Activated effector memory CD4-positive, alpha-beta T cell treated with Interleukin-2 at 50 U/mL for 16 hours (primary cell): ENCODE measurements at places on chromosomes 11 and 22.

DNA sequence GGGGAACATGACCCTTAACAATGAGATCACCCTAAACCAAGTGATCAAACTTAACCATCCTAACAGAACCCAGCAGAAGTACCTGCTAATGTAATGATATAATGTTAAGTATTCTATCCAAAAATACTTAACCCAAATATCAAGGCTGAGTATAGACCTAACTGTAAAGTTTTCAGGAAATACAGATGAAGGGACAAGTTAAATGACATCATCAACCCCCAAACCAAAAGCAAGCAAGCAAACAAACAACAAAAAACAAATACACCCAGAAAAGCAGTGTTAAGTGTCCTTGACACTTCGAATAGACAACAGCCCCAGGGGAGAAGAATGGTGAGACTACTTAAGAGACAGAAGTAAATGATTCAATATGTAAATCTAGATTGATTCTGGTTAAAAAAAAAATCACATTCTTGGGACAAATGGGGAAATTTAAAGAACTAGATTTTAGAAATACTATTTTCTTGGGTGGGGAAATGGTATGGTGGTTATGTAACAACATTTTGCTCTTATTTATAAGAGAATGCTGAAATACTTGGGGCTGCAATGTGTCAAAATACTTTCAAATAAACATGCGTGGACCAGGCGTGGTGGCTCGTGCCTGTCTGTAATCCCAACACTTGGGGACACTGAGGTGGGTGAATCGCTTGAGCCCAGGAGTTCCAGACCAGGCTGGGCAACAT is 2.5 kb downstream of the CSTF3 start:
- DNase-seq: no peak

DNA sequence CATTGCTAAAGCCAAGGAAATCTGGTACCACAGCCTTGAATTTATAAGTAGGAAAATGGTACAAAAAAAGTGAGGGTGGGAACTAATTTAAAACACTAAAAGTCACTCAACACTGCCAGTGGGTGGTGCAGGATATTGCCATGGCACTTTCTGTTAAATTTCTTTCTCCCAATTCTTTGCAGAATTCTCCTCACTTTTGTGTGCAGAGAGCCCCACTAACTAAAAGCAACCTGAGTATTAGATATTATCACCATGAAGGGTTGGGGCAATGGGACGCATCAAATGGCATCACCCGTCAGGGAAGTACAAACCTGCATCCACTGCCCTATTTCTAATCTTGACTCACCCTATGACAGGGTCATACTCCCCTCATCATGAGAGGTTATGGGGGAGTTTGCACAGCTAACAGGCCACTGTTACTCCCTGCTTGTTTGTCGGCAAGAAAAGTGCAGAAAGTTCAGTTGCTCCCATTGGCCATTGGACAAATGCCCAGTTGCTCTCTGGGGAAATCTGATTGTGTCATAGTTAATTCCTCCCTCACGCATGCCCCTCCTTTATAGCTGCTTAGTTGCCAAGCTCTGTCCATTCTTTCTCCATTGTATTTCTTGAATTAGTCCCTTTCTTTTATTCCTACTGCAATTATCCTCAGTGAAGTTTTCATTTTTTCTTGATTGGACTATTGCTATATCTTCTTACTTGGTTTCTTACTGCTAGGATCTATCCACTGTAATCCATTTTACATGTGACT is 93.8 kb upstream of the BLID start:
- no peak for DNase-seq

DNA sequence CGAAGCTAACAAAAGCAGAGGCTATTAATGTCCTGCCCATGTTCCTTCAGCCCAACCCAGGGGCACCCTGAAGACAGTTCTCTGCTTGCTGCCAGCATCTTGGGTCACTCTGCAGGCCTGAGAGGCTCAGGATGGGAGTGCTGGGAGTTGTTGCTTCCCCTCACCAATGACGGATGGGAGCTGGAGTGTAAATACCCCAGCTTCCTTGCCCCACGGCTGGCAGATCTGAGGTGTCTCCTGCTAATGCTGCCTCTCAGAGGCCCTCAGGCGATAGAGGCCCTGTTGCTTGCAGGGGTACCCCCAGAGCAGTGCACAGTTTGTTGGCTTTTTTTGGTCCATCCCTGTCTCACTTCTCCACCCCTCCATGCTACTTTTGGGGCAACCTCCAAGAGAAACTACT is 32.9 kb downstream of the IFT27 start:
- no peak for DNase-seq

DNA sequence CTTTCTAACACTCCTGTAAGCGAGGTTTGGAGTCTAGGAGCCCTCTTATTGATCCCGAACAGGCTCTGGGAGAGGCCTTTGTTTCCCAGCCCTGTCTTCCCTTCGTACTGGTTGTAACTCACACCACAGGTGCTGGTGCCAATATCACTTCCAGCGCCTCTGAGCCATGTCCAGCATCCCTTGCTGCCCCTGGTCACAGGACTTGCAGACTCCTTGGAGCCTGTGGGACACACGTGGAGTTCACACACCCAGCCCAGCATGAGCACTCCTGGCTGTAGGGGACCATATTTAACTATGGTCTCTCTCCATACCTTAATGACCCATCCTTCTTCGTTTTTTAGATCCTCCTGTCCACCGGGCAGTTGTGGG is 2.2 kb downstream of the ZBTB16 start:
- DNase-seq: no peak

DNA sequence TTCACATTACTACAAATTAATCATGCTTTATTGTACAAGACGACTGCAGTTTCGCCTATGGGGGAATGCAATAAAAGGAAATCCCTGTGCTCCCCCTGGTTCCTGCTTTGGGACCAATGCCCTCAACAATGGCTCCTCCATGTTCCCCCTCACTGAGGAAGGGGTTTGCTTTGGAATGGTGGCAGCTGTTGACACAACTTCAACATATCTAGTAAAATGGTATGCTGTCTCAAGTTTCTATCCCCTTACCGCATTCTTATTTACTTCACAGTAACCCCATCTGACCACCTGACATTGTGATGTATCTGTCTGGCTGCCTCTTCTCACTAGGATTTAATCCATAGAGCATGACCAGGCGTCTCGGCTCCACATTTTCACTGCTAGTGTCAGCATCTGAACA is 48.8 kb downstream of the PIWIL3 start:
- no peak for DNase-seq

DNA sequence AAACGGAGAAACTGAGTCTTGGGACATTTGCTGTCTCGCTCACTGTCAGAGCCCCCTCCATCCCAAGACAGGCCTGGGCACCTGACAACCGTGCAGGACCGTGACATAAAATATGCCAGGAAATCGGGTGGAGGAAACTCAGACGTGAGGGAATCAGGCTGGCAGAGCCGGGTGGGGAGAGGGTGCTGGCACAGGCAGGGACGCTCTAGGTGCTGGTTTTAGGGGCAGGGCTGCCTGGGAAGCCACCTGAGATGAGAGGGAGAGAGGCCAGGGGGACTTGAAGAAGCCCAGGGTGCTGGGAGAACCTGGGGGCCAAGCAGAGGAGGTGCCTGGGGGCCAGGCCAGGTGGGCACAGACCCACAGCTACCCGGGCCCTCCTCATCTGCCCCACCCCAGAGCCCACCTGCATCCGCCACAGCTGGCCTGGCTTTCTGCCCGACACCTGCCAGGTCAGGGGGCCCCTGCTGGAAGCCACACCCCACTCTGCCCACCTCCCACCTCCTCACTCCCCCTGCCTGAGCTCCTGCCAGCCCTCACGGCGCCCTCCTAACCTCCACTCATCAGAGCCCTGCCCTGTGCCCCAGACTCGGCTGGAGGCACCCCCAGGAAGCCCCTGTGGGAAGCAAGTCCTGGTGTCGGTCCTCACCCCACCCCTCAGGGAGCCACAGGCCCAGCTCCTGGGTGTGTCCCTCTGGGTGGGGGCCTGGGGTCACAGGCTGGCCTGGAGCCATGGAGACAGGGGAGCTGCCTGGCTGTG is 27.3 kb upstream of the MUC5AC start:
- DNase-seq: no peak

GRCh38 chr11:93166862-93167261 is 30.9 kb downstream of the SLC36A4 start:
- DNase-seq: no peak

- no peak for DNase-seq
These were observed 728.8 kb downstream of the NELL1 start for GRCh38 chr11:21398195-21398594.

DNA sequence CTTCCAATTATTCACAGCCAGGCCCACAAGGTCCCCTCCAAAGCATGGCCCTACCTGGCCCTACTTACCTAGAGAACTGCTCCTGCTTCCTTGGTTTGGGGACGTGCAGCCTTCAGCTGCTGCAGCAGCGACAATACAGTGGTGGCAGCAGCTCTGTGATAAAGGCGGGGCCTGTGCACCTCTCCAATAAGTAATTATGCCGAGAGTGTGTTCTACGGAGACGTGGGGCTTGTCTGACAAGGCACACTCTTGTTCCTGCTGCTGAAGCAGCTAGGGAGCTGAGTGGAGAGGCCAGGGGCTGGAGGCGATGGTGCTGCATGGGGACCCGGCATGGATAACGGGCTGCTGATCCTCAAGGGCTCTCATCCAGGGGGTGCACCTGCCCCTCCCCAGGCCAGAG is 98.0 kb upstream of the THY1 start:
- no peak for DNase-seq

DNA sequence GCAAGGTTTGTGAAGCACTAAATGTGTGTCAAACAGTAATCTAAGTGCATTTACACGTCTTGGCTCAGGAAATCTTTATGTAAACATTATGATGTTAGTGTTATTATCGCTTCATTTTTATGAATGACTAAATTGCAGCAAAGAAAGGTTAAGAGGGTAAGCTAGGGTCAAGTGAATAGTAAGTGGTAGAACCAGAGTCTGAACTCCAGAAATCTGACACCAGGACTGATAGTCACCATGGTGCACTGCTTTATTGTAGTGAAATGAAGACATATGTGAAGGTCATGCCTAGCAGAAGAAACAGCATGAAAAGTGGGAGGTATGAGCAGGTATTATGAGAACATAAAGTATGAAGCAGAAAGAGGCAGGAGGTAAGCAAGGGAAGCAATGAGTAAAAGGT is 368.7 kb upstream of the TENM4 start:
- DNase-seq: no peak

DNA sequence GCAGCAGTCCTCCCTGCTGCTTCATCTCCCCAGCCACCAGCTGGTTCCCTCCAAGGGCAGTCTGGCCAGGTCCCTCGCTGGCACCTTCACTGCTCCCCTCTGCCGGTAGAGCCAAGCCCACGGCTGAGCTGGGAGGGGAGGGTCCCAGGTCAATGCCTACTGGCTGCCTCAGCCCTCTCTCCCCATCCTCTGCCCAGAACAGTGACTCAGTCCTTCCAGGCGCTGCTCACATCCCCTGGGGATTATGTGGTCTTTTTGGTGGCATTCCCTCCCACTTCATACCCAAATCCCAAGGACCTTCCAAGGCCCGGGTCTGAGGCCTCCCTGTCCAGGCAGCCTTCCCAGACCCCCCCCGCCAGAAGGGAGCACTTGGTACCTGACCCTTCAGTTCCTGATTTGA is 44.9 kb downstream of the WNT7B start:
- DNase-seq: no peak

GRCh38 chr11:26843539-26843938 is 121.7 kb upstream of the SLC5A12 start:
- DNase-seq: no peak

GRCh38 chr11:119700030-119700429 is 29.0 kb downstream of the NECTIN1 start:
- no peak for DNase-seq

DNA sequence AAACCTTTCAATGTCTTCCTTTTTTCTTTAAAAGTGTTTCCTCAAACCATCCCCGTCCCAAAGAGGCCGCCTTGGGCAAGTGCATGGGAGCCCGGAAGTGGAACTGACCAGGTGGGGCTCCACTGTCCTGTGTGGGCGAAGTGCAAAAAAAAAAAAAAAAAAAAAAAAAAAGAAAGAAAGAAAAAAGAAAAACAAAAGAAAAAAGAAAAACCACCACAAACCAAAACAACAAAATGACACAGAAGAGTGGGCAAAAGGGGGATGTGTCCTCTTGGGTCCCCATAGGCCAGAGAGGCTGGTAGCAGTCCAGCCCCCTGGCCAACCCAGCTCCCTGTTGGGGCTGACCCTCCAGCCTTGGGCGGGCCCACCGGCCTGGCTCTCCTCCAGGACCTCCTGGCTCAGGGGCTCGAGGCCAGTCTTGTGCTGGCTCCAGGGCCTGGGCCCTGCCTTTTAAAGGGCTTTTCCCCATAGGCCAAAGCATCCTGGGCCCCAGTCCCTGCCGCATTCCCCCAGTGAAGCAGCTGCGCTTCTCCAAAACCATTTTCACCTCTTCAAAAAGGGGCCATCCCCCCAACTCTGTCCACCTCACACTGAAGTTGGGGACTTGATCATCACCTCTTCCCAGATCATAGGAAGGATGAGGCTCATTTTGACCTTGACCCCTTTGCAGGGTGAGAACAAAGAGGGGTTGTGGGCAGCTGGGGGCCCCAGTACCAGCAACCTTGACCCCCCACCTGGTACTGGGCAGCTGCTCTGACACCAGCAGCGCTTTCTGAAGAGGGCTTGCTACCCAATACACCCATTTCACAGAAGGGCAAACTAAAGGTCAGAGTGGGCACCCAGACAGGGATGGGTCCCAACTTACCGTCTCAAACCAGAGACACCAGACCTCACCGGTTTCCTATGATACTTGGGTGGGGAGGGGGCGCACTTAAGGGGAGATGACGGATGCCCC is 9.4 kb downstream of the CBX6 start:
- DNase-seq: no peak

GRCh38 chr22:42174062-42174461 is 43.5 kb upstream of the CYP2D6 start:
- no peak for DNase-seq

GRCh38 chr22:35539910-35540594 is 579 bp upstream of the RASD2 start:
- peak; percentile 40 for DNase-seq

DNA sequence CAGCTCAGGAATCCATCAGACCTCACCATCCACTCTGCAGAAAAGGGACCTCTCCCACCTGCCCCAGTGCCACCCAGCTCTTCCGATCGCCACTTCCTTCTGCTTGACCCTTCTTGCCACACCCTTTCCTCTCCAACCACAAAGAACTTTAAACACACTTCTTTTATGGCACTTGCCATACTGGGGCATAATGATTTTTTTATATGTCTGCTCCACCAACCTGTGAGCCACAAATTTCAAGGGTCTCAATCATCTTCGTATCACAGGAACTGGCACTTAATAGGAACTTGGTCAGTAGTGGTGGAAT is 11.7 kb upstream of the MYH9 start:
- no peak for DNase-seq

GRCh38 chr11:44005063-44005701 is 42.6 kb upstream of the ACCSL start:
- DNase-seq: no peak

- no peak for DNase-seq
These were observed 73.7 kb downstream of the MTMR3 start for GRCh38 chr22:29956680-29957079.
